AG04450 (cell line): ENCODE measurements at places on chromosomes 6 and 20.

DNA sequence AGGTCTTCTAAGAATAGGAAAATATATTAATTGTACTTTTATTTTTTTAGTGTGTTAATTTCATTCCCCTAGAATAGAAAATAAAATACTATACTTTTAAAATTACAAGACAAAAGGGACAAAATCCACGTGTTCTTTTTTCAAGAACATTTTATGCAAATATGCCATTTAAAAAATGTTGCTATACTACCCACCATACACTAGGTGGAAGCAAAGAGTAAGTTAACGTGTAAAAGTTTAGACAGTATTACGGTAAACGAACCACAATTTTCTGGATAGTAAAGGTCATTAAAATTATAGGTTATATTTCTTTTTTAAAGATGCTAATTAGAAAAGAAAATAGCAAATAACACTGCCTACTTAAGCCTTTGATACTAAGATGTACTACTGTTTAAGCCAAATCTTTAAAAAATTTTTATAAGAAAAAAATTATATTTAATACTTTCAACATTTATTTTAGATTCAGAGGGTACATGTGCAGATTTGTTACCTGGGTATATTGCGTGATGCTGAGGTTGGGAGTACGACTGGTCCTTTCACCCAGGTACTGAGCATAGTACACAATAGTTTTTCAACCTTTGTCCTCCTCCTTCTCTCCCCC lies 287.6 kb downstream of the PHF3 start:
- peak; percentile 11 for DNase-seq

- no peak for DNase-seq
Measured at GRCh38 chr6:152184917-152185574, 377.6 kb downstream of the ESR1 start.

- DNase-seq: no peak
Measured at GRCh38 chr20:52372169-52372568, 180.6 kb upstream of the ZFP64 start.

DNA sequence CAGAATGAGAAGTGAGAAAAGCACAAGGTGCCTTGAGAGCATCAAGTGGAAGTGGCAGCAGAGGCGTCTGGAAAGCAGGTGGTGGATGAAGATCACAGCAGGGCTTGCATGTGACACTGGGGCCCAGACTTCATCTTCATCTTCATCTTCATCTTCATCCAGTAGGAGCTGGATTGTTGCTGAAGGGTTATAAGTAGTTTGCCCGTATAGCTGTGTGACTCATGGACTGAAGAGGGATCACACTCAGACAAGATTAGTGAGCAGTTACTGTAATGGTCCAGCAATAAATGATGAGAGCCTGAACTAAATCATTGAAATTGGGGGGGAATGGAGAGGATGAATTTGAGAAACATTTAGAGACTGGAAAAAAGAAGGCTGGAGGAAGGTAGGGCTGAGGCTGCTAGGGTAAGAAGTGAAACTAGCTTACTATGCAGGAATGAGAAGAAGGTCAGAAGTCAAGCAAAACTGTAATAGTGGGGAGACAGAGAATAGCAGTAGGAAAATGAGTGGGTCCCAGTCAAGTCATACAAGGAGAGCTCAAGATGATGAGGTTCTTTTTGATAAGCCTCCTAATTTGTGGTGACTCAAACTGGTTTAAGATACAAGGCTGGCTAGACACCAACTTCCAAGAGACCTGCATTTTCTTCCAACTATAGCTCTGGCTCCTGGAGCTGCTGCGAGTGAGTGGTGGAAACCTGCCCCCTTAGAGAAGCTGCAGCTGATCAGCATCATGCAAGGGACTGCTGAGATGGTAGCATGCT lies 92.3 kb upstream of the BEND6 start:
- no peak for DNase-seq

DNA sequence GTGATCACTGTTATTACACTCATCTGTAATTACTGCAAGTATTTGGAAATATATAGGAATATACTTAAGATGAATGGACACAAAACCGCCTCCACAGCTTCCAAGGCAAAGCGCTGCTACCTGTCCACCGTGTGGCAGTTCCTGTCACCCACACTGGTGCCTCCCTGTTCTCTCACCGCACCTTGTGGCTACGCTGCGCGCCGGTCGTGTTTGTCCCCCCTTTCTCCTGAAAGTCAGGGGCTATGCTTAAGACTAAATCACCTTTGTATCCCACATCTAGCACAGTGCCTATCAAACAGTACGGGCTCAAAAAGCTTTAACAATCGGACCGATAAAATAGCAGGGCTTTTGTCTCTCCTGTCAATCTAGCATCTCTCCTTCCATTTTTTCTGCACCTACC lies 23.0 kb downstream of the LY86 start:
- DNase-seq: no peak

- DNase-seq: no peak
Measured at GRCh38 chr6:79137671-79138070, 59.6 kb upstream of the PHIP start.

DNA sequence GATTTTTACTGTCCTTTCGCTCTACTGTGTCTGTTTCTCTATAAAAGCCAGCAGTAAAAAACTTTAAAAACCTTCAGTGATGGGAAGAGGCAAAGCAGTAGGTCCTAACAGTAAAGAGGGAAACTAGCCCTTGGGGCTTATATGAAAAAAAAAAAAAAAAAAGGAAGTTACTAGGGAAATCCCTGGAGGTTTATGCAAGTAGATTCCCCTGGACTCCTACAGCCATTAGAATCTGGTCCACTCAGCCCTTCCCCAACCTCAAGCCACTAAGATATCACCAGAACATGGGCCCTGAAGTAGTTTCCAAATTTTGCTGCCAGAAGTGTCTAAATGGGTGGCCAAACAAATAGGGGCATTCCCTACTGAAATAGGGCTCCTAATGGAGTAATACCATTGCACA lies 70.5 kb upstream of the HINT3 start:
- DNase-seq: no peak
